ENCODE measurements at places on chromosomes 11 and 22. TPM values are rescaled to one million over a fixed set of nuclear protein-coding genes. Genes with fewer than 3 reads are reported as not detected.

Gene XKR3
- total RNA-seq: not detected

Gene NPAS4
- total RNA-seq: 0.20 TPM

Gene OR5B21
- total RNA-seq: 0.35 TPM

Gene LRP5
- 13.5 TPM for total RNA-seq

Gene CSTF3
- 30.2 TPM for total RNA-seq

Gene ASCL3
- total RNA-seq: not detected

Gene SLC22A9
- not detected for total RNA-seq

Gene ZNF215
- total RNA-seq: 0.68 TPM

Gene GVQW3
- 2.8 TPM for total RNA-seq

Gene OR8G1
- total RNA-seq: not detected

Gene C11orf86
- total RNA-seq: not detected
